Activated naive CD4-positive, alpha-beta T cell treated with anti-CD3 and anti-CD28 coated beads, Interleukin-2, amount 50 U/mL, for 72 hours (primary cell): ENCODE measurements at places on chromosomes 2 and 18. TPM values are rescaled to one million over a fixed set of nuclear protein-coding genes. Genes with fewer than 3 reads are reported as not detected.

DNA sequence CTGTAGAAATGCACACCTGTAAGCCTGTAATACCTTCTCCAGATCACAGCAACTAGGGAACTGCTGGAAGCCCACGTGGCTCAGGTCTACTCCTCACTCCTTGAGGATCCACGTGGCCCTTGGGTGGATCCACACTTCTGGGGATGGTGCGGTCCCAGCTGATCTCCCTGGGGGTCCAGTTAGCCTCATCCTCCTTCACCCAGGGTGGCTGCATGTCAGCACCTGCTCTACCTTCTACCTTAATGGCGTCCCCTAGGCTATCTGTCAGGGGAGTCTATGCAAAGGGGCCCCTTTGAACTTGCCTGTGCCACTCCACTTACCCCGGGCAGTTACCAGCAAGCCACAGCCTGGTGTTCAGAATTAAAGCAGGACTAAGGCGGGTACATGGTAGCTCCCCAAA is 284.7 kb downstream of the MYCN start:
- no peak for DNase-seq

- no peak for DNase-seq
These were observed 40.9 kb downstream of the STAT4 start for GRCh38 chr2:191109888-191110287.

DNA sequence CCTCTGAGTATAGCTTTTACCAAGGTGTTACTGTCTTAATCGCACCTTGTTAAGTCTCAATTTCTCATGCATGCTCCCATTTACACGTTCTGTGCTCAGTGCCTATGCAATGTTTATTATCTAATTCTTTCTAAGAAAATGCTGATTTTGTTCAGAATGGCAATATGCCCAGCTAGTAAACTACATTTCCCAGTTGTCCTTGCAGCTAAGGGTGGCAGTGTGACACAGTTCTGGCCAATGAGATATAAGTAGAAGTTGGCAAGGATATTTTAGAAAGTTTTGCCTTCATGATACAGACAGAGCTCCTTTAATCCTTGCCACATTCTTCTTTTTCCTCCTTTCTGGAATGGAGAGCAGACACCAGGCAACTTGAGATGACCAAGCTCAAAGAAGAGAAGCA is 45.3 kb downstream of the POLE4 start:
- no peak for DNase-seq

- DNase-seq = no peak
These were observed 268.8 kb downstream of the ARHGAP15 start for GRCh38 chr2:143397884-143398614.

DNA sequence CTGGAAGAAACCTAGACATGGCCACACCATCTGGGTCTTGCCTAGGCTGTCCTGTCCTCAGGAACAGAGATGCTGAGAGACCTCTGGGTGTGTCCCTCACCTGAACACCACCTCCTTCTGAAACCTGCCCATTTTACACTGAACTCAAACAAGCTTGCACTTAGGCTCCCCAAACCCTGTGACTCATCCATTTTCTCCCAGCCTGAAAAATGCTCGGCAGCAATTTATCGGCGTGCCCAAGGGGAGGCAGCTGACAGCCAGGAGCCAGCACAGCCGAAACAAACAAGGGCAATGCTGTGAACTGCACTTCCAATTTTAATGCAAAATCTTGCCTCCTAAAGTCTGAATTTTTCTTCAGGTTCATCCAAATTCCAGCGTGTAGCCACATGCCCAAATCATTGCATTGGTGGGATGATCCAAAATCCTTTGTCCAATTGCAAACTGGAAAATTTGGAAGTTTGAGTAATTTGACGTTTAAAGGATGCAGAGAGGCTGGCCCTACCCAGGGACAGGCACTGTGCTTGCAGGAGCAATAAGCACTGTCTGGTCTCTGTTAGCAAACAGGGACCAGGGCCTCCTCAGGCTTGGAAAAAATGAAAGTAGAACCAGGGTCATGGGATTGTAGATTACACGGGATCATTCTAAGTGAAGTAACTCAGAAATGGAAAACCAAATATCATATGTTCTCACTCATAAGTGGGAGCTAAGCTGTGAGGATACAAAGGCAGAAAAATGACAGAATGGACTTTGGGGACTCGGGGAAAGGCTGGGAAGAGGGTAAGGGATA is 67.7 kb downstream of the GALNT14 start:
- no peak for DNase-seq

GRCh38 chr18:26477828-26478466 is 70.4 kb downstream of the KCTD1 start:
- no peak for DNase-seq

- DNase-seq = no peak
These were observed 80.6 kb downstream of the ADCYAP1 start for GRCh38 chr18:985212-985661.

DNA sequence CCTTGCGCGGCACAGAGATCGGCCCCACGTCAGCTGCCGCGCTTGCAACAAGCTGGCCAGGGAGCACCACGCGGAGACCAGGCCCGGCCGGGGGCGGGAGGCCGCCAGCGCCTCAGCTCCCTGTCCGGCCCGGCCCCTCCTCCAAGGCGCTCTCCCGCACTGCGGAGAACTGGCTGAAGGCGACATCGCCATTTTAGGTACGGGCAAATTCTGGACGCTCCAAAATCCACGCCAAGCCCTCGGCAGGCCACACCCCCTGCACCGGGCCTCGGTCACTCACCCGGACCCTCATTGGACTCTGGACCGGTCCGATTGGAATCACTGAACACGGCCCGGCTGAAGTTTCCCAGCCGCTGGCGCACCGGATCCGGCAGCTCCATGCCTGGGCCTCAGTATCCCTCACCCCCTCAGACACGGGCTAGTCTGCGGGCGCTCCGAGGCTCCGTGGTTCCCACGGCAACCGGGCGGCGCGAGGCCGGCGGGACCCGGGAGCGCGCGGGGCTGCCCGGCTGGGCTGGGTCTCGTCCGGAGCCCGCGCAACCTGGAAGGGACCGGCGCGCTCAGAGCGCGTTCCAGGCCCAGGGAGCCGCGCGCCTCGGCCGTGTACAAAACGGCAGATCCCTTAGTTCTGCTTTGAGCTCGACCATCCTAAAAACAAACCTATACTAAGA is at the start of gene TMEM17:
Gene TMEM17, minus strand, starts transcription at position 446 of the 671 bp plus-strand sequence. Its CDS starts 66 bp downstream, at position 380.
- DNase-seq = peak; percentile 53

- DNase-seq = no peak
These were observed 13.4 kb upstream of the CREG2 start for GRCh38 chr2:101400506-101401325.

- DNase-seq = no peak
These were observed 11.0 kb downstream of the MAP3K20 start for GRCh38 chr2:173086518-173087213.

DNA sequence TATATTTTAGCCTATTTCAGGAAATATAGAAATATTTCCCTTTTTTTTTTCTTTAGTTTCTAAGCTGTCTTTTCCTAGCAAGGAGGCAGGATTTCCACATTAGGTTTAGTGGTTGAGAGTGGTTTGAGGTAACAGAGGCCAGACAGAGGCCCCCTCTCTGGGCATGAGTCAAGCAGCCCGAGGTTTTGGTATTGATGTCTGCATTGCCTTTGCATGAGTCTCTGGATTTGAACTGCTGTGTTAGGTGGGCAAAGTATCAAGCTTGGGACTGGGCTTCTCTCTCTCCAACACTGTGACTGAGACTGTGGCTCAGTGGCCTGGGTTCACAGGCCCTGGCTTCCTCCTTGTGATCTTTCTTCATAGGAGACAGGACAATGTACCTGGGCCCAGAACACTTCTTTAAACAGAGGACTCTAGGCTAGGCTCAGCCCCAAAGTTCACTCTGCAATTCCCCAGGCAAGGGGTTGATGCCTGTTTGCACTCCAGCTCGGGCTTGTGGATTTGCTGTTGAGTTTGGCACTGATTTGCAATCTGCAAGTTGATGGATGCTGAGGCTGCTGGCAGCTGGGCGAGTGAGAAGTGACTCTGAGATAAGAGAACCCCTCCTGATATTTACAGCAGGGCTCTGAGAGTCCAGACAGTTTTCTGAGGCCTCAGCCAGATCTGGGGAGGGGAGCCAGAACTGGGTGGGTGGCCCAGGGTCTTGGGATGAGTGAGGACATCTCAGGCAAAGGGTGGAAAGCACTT is 271.2 kb downstream of the EN1 start:
- no peak for DNase-seq

DNA sequence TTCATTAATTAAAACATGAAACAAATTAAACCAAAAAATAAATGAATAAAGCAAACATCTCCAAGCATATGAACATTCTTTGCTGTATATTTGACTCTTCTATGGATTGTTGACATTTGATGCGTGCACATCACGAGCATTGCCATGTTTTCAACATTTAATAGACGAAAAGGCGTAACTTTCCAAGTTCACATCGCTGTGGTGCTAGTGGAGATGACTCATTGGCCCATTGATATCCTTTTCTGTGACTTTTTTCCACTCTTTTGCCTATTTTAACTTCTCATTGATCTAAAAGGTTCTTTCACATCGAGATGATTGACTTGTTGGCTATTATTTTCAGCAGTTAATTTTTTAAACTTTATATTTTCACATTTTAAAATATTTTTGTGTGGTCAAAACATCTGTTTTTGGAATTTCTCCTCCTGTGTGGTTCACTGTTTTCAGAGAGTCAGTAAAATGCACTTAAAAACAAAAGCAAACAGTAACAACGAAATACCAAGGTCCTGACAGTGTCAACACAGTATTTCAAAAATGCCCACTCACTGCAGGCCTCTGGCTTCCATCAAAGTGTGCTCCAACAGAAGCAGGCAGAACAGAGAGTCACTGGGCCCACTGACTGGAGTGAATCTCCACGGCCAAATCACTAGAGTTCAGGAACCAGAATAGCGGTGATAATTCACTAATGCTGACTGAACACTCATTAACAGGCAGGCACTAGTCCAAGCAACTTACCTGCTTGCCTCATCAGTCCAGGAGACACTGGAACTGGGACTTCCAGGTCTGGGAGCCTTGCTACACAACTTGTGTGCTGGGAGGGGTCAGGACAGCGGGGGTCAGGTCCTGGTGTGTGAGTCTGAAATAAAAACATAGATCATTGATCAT is 372.2 kb upstream of the SMIM21 start:
- DNase-seq = no peak

- no peak for DNase-seq
These were observed 259.7 kb downstream of the RPRM start for GRCh38 chr2:153218851-153219250.

GRCh38 chr18:59148192-59148591 is 8.5 kb downstream of the SEC11C start:
- no peak for DNase-seq

- no peak for DNase-seq
These were observed 24.1 kb downstream of the MRPL35 start for GRCh38 chr2:86223140-86223926.

GRCh38 chr2:121558329-121558728 is 27.6 kb downstream of the RNU4ATAC start:
- no peak for DNase-seq

DNA sequence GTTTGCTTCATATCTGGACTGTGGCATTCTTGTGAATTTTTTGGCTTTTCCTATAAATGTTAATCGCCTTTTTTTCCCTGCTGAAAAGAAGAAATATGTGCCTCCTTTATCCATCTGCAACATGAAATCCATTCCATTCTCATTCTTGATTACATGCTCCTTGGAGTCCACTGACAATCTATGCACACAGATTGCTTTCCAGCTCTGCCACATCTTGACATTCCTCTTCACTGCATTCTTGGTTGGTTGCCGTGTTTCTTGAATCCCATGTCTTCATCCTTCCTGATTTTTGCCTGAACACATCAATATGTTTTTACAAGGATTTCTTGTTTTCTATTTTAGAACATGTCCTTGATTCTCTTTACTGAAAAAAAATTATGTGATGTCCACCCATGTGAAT is 26.7 kb upstream of the BIRC6 start:
- DNase-seq = no peak

DNA sequence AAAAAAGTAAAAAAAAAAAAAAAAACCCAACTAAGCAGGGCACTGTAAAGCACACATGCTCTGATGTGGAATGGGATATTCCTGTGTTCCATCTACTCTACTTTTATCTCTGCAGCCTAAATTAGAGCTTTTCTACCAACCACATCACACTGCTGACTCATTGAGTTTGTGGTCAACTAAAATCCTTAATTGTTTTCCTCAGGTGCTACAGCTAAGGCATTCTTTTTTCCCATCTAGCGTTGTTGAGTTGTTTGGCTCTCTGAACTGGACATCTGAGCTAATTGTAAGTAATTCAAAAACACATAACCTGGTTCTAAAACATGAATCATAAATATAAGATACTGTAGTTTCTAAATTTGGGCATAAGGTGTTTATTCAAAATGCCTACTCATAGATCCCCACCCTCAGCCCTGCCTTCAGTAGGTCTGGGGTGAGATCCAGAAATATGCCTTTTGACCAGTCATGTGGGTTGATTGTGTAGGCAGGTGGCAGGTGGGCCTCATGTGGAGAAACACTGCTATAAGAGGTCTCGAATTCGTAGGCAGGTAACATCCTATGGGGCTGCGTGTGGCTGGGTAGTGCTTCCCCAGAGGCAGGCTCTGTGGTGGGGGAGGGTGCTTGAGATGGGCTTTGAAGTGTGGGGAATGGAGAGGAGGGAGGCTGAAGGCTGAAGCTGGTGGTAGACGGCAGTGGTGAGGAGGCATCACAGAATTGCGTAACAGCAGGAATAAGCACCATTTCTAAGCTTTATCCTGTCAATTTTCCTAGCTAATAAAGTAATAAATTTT is 27.2 kb downstream of the ANKRD29 start:
- no peak for DNase-seq

- no peak for DNase-seq
These were observed 61.5 kb downstream of the LRP2 start for GRCh38 chr2:169300636-169301530.

DNA sequence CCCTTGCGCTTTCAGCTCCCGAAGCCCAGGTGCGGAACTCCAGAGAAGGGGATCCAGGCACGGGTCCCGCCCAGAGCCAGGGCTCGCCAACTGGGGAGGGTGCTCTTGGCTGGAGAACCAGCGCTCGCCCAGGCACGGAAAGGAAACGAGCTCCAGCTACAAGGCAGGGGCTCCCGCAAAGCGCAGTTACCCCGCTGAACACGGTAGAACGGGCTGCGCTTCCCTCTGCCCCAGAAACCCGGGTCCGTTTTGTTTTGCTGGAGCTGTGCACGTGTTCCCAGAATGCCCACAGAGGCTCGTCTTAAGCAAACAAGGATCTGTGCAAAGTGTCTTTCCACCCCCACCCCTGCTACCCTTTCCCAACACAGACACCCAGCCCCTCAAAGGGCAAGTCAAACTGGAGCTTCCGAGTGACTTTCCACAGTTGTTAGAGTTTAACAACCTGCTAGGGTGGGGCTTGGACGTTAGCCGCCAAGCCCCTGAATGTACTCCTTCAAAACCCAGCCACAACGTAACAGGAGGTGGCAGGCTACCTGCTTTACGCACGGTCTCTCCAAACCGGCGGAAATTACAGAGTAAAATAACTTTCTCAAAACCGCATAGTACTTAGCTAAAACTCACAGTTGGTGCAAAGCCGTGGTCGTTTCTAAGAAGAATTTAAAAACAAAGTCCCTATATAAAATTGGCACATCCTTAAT is 775 bp downstream of the RNF125 start:
- DNase-seq = peak; percentile 62

- DNase-seq = no peak
These were observed 53.2 kb downstream of the NEMP2 start for GRCh38 chr2:190481339-190481738.

The LINC00305 gene
- not detected for total RNA-seq

The TRAPPC12 gene
- 53.9 TPM for total RNA-seq

The AGPS gene
- total RNA-seq = 53.2 TPM

The POTEJ gene
- not detected for total RNA-seq

The VAPA gene
- 201 TPM for total RNA-seq

The FSHR gene
- not detected for total RNA-seq

The TBR1 gene
- total RNA-seq = 0.14 TPM

The IKZF2 gene
- 8.9 TPM for total RNA-seq

The SFT2D3 gene
- total RNA-seq = 2.6 TPM

The SPC25 gene
- 28.5 TPM for total RNA-seq

The FAM136A gene
- 47.7 TPM for total RNA-seq

The COL3A1 gene
- not detected for total RNA-seq

The SCYGR4 gene
- not detected for total RNA-seq

The TCF23 gene
- total RNA-seq = 0.07 TPM

The KIF5C gene
- total RNA-seq = 26.8 TPM
